ENCODE measurements at places on chromosomes 6 and 20. TPM values are rescaled to one million over a fixed set of nuclear protein-coding genes. Genes with fewer than 3 reads are reported as not detected.

GABRR1 gene
- not detected for total RNA-seq

IP6K3 gene
- total RNA-seq: not detected

SAMD3 gene
- total RNA-seq: 0.16 TPM

NDUFAF4 gene
- total RNA-seq: 37.2 TPM

GRIK2 gene
- not detected for total RNA-seq

C6orf163 gene
- 2.5 TPM for total RNA-seq

CLDN20 gene
- not detected for total RNA-seq

KCNK17 gene
- total RNA-seq: not detected

OPRM1 gene
- total RNA-seq: not detected

OOEP gene
- total RNA-seq: 0.11 TPM

PI16 gene
- total RNA-seq: not detected

CNBD2 gene
- 2.2 TPM for total RNA-seq

PRL gene
- total RNA-seq: not detected

CCN6 gene
- total RNA-seq: 0.31 TPM

DZANK1 gene
- 1.9 TPM for total RNA-seq

ARHGAP40 gene
- total RNA-seq: 1.6 TPM

Data from hair follicular keratinocyte (primary cell).